GM13977 (cell line): ENCODE measurements at places on chromosomes 5 and 9.

DNA sequence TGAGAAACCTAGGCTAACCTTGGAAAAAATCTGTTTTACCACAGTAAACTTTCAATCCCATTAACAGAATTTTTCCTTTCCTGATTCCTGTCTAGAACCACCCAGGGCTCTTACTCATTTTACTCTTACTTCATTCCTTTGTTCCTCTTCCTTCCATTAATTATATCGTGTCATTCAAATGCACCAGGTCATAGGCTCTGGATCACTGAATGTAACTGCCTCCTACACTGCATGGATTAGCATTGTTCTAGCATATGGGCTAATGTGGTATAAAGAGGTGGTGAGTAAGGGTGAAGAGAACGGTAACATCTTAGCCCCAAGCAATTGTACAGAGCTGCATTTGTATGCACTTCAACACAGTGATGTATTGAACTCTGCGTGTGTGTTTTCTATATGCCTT lies 49.5 kb upstream of the SPINK5 start:
- no peak for DNase-seq

DNA sequence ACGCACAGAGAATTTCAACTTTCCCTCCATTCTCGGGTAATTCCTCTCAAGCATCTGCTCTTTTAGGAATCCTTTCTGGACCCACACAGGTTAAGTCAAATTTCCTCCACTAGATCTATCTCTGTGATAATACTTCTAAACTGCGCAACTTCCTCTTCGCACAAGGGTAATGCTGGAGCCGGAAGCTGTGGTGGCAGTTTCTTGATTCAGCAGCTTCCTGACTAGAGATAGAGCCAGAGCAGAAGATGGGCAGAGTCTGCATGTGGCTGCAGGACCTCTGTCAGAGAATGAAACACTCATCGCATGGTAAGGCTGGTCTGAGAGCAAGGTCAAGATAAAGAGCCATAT lies 11.1 kb upstream of the CDC42SE2 start:
- peak; percentile 54 for DNase-seq

DNA sequence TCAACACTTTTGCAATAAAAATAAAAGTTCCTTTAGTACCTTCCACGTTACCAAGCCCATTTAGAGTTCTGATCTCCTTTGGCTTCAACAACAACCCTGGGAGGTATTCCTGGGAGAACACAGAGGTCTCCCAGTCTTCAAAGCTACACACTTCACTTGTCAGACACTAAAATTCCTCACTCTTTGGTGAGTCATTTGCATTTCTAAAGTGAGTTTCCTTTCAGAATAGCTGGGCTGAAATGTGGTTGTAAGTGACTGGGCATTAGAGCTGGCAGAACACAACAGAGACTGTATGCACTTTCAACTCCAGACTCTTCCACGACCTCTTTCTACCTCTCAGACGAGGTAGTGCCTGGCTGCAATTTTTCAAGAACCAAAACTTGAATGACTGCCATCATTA lies 11.5 kb upstream of the F2RL1 start:
- no peak for DNase-seq

GRCh38 chr5:90557391-90557790 lies 1.2 kb upstream of the ADGRV1 start:
- DNase-seq, result no peak

- no peak for DNase-seq
These were observed 146.1 kb downstream of the GAS1 start for GRCh38 chr9:86801246-86801645.

DNA sequence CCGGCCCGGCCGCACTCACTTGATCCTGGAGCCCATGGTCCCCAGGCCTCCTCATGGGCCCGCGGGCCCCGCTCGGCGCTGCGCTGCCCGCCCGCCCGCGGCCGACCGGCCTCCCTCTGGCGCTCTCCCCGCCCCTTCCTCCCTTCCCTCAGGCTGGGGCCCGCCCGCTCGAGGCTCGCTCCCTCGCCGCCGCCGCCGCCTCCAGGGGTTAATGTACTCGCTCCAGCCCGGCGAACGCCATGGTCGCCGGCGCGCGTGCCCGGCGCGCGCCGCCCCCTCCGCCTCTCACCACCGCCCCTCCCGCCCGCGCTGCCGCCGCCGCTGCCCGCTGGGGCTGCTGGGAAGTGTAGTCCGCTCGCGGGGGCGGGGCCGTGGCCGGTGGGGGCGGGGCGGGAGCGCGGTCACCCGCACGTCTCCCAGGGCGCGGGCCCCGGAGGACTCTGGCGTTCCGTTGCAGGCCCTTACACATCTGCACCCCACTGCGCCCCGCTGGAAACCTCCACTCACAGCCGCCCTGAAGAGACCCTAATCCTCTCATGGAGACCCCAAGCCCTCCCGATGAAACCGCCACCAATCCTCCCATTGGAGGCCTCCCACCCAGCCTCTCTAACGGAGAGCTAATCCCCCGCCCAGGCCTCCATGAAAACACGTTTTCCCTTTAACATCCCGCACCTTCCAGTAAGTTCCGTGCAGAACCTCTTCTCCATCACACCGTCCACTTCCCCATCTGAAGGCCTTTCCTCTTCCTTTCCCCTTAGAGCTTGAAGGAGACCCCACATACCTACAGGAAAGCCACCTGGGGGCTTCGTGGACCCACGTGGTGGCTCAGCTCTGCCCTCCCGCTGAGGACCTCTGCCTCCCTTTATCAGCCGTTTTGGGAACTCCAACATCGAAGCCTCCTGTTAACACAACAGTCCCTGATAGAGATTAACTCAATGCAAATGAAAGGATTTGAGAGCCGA lies at the start of gene DENND1A:
Gene DENND1A, minus strand, starts transcription at position 257 of the 962 bp plus-strand sequence. Its CDS starts 221 bp downstream, at position 36.
- DNase-seq, result peak; percentile 99

DNA sequence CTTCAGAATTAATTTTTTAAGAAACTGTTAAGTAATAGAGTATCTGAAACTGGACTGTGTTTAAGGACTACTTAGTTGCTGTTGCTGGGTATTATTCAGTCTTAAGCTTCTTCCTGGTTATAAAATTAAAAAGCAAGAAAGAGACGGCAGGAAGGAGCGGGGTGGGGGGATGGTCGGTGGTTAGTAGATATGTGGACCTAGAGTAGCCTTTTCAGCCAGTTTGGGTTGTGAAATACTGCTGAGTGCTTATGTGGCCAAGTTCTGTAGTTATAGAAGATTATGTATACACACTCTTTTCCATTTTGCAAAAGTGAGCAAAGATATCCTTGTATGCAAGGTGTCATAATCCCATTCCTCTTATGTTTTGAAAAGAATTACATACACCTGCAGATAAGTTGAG lies 28.5 kb downstream of the TRIO start:
- no peak for DNase-seq

GRCh38 chr9:75002422-75003023 lies 25.6 kb downstream of the CARNMT1 start:
- no peak for DNase-seq

DNA sequence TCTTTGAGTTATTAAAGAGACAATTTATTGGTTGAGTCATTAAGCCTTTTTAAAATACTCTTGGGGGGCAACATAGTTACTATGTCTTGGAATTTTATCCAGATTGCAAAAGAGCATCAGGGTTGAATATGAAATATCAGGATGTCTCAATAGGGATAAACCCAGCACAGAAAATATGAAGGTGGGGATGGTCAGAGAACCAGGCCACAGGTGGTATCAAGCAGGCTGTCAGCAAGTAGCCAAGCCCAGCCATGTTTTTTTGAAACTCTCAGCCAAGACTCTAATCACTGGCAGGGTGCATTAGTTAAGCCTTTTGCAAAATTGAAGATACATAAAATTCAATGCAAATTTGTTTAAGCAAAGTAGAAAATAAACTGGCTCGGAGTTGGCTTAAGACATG lies 468.9 kb downstream of the DTWD2 start:
- DNase-seq, result no peak

- DNase-seq, result no peak
These were observed 170.9 kb downstream of the FGF1 start for GRCh38 chr5:142515036-142515435.

GRCh38 chr5:99747342-99747741 lies 787.8 kb upstream of the FAM174A start:
- no peak for DNase-seq

DNA sequence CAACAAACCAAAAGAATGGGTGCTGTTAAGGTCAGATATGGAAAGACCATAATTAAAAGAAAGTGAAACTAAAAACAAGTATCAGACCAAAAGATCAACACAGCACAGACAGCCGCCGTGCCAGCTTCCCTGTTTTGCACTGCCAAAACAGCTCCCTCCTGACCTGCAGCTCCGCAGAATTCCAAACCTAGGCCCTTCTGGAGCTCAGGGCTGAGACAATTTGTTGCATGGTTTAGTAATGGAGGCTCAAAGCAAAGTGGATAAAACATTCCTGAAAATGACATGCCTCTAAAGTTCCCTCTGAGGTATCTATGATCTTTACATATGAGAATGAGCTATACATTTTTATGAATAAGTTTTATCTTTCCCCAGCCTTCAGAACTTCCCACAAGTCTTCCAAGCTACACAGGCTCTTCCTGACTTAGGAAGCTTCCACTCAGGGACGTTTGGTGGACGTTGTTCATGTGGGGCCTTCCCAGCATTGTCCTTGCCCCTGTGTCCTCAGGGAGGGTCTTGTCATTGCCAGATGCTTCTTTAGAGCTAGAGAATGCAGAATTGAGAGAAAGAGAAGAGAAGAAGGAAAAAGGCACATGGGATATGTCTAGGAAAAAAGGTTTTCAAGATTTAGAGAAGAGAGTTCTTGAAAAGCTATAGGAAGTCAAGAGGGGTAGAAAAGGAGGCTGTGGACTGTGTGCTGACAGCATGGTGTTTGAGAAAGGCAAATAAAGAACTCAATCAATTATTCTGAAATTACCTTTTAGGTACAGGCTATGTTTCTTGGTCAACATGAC lies 28.4 kb upstream of the SSBP2 start:
- DNase-seq, result peak; percentile 26

- DNase-seq, result no peak
These were observed 35.9 kb upstream of the PWWP2A start for GRCh38 chr5:160155017-160155750.

DNA sequence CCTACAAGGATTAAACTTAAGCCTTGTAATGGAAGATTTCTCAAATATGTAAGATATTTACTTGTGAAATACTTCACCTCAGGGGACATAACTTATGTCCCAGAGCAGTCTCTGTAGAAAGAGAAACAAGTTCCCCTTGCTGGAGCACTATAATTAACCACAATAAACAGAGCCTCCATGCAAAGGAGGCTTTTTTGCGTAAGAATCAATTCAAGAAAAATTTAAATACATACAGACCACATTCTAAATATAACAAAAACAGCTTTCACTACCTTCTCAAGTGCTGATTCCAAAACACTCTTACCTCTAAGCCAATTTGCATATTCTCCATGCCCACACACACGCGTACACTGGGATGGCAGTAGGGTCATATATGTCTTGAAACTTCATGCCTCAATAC lies 30.7 kb upstream of the CCNB1 start:
- peak; percentile 74 for DNase-seq

DNA sequence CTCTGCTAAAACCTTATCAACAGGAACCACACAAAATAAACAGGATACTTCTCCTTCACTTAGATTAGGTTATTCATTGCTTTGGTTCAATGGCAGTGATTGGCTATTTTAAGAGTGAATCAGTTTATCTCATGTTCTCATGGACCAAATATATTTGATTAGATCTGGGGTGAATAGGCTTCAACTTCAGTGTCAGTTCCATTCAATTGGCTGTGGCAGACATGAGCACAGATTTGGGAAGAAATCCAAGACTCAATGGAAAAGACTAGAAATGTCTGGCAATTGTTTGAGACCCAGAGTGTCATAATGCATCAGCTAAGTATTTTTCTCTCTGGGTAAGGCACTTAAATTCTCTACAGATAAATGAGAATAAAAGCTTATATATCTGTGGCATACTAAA lies 37.1 kb downstream of the CDH18 start:
- DNase-seq, result no peak

DNA sequence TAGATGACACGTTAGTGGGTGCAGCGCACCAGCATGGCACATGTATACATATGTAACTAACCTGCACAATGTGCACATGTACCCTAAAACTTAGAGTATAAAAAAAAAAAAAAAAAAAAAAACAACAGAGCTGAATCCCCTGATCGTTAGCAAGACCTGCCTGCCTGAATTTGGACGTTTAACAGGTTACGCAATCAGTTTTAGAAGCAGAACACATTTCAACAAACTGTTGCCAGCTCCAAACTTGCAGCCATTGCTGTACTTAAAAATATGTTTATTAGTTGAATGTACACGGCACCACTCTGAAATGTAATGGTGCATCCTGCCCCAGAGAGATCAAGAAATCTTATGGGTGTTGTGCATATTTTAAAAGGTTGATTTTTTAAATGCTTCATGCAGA lies 680.0 kb downstream of the TLE4 start:
- DNase-seq, result no peak

DNA sequence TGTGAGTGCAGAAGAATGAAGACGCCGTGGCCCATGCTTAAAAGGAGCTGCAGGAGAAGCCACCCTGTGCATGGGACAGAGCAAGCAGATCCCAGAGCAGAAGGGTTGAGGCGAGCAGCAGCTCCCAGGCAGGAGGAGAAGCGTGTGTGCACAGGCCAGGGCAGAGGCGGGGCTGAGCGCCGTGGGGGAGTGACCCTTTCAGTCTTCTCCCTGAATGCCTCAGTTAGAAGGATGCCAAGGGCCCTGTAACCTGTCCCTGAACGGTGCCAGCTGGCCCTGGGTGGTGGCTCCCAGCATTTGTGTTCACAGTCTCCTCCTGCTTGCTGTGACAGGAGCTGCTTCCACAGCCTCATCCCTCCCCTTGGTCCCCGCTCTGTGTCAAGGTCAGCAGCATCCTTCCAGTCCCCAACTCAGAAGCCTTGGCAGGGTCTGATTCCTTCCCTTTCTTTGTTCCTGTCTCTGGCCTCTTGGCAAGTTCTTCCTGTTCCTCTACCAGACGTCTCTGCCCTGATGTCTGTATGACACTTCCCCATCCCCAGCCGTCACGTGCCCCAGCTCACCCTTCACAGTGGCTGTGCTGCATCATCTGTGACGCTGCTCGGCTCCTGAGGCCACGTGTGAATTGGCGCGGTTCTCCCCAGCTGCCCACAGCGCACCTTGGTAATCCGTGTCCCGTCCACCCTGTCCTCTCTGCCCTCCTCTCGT lies 5.2 kb downstream of the EXOC3 start:
- no peak for DNase-seq

- DNase-seq, result no peak
These were observed 12.8 kb downstream of the SPATA9 start for GRCh38 chr5:95669985-95670384.

DNA sequence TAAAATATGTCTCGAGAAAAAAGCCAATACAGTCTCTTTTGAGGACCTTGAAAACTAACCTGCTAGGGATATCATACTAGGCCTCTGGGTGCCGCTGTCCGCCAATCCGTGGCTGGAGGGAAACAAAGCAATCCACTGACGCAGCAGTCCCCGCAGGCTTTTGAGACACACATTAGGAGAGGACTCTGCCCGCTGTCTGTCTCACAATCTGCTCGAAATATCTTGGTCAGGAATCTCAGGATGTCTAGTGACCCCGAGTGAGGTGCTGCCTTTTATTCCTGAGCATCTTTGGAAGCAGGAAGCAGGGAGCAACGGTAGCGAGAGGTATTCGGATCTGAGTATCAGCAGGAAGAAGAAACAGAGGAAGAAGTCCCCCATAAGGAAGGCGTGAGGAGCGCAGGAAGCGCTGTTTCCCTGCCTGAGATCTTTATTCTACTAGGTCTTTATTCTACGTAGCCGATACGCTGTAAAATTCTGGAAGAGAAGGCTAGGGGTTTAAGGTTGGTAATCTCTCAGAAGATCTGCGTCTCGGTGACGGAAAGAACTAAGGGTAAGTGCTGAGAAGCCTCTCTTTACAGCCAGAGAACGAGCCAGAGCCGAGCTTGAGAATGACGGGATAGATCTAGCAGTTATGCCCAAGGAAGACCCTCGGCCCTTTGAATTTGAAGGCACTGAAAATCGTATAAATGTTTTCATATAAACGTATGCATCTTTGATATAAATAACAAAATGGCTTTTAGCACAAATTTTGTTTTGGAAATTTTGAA lies 4.0 kb upstream of the PCDHGA1 start:
- no peak for DNase-seq

GRCh38 chr9:83466351-83466750 lies 71.8 kb downstream of the FRMD3 start:
- DNase-seq, result no peak
